ENCODE measurements at places on chromosomes 3 and 15. TPM values are rescaled to one million over a fixed set of nuclear protein-coding genes. Genes with fewer than 3 reads are reported as not detected.

- DNase-seq = no peak
Measured at GRCh38 chr3:38133209-38133556, 3.7 kb downstream of the ACAA1 start.

DNA sequence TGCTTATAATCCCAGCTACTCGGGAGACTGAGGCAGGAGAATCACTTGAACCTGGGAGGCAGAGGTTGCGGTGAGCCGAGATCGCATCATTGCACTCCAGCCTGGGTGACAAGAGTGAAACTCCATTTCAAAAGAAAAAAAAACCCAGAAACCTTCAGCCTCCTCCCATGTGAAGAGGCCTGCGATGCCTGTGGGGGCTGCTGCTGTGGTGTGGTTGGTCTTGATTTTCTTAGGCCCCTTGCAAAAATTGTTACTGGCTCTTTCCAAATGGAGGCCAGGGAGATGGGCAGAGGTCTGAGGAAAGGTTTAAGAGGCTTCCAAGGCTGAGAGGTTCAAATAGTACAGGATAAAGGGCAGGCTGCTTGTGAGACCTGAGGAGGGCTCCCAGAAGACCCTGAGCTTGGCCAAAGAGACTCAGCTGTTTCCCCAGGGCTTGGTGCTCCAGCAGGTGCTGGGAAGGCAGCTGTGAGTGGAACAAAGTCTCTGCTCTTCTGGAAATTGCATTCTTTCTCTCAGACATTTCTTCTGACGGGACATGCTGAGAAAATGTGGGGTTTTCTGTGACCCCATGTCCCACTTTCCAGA is 18.4 kb downstream of the GCSAM start:
- DNase-seq = no peak

DNA sequence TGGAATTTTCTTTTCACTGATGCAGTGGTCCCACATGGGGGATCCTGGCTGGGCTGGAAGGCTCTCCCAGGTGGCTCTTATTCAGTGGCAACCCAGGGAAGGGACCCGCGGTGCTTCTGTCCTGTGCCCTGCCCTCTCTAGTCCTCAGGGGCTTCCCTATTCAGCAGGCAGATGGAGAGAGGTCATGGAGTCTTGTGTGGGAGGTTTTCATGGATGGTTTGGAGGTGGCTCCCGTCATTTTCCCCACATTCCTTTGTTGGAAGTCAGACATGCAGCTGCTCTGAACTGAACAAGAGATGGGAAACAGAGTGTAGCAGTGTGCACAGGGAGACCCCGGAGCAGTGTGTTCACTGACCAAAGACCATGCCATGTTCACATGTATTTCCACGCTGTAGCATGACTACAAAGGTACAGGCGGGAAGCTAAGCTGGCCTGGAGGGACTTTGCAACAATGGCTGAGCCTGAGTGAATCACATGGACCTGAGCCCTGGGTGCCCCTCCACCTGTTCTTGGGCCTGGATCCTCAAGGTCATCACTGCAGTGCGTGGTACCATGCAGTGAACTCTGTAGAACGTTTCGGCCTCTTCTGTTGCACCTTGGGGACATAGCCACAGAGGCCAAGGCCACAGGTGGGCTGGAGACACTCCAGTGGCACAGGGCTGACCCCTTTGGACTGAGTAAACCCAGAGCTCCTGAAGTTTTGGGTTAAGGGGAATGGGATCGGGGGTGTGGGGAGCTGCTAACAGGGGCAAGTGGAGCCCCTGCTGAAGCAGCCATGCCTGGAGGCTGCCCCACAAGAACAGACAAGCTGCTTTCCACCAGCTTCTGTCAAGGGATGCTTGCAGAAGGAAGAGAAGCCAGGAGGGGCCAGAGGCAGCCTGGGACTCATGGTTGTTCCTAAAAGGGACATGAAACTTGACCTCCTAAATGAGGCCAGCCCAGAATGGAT is 123.0 kb downstream of the ASB7 start:
- DNase-seq = no peak

- DNase-seq = no peak
Measured at GRCh38 chr3:28761375-28761774, 412.8 kb upstream of the AZI2 start.

DNA sequence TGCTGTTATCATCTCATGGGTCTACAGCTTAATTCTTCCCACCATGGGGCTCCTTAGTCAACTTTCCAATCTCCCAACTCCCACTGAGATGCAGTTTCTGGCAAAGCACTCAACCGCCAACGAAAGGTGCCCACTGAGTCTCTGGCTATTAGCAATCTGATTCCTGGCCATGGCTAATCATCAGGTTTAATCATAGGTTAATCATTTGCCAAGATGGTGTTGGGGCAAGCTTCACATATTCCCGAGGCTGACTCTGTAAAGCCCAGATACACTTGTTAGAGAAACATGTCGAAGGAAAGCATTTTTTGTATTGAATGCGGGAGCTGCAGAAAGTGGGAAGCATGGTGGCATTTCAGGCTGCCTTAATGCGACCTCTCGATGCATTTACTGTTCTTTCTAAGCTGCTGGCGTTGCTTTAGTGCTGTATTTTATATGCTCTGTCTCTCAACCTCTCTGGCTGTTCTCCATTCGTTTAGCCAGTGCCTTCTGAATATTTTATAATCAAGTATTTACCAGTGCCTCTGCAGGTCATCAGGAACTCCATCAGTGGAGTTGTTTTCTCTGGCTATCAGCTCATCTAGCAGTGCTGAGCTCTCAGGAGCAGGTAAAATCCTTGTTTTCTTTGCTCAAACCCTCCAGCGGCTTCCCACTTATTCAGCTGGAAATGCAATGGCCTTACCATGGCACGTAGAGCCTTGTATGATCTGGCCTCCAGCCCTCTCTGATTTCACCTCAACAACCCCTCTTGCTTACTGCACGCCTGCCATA is 67.0 kb downstream of the EDEM1 start:
- no peak for DNase-seq

DNA sequence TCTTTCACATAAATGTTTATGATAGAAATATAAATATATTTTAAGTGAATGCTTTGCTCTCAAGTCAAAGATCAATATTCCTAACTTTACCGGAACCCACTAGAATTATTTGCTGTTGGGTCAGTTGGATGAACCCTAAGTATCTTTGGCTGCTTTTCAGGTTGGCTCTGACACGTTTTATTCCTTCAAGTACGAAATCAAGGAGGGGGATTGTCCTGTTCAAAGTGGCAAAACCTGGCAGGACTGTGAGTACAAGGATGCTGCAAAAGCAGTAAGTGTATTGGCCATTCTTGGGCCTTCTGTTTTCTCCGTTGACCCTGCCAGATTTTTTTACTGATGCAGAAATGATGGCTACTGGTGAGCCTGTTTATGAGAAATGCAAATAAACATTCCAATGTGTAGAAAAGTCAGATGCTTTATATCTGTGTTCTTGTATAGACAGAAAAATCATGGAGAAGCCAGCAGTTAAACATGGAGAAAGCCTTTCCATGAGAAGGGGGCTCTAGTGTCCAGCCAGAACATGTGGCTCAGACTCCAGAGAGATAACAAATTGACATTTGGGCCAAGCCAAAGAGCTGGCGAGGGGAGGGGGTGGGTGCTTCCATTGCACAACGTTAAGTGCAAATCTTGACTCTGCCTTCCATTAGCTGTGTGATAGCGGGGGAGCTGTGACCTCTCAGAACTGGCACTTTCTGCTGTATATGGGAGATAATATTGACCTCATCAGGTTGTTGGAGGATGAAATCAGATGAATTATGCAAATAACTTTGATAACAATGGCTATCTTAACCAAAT is 3.0 kb downstream of the KNG1 start:
- DNase-seq = no peak

GRCh38 chr3:104952146-104952972 is 414.4 kb upstream of the ALCAM start:
- DNase-seq = no peak

DNA sequence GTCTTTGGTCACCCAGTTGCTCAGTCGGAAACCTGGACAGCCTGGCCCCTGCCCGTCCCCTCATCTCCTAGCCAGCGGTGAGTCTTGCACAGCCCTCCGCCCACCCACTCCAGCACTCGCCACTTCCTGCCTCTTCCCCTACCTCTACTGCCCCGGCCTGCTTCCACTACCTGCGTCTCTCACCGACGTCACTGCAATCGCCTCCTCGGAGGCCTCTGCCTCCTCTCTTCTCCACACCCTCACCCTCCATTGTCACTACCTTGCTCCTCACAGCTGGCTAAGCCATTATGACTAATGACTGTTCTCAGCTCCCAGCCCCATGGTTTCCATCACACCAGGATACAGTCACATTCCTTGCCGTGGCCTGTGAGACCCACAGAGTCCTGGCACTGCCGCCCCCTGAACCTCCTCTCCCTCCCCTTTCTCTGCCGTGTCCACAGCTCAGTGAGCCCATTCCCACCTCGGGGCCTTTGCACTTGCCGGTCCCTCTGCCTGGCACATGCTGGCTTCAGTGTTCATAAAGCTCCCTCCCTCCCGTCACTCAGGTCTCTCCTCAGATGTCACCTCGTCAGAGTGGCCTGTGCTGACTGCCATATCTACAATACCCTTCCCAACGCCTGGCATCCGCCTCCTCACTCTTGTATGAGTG is 104.8 kb downstream of the FBLN2 start:
- DNase-seq = no peak

GRCh38 chr3:31077021-31077601 is 182.7 kb upstream of the GADL1 start:
- no peak for DNase-seq

DNA sequence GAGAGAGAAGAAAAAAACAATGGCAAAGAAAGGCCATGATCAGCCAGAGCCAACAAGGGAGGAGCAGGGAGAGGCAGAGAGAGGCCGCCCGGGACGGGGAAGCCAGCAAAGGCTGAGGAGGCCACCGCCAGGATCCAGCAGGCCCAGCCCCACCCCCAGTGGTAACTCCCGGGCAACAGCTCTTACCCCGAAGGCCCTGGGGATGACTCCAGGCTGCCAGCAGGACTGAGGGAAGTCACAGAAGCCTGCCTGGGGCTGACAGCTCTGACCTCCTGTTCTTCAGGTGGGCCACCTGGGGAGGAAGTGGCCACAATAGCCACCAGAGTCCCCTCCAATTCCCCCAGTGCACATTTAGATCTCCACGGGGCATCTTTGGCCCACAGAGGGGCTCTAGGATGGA is 184.3 kb upstream of the LINGO1 start:
- DNase-seq = no peak

Gene ZKSCAN7
- 27.4 TPM for total RNA-seq

Gene FAM3D
- total RNA-seq = 1.5 TPM

Gene NECTIN3
- 22.8 TPM for total RNA-seq
